ENCODE measurements at places on chromosomes 12 and 14.

DNA sequence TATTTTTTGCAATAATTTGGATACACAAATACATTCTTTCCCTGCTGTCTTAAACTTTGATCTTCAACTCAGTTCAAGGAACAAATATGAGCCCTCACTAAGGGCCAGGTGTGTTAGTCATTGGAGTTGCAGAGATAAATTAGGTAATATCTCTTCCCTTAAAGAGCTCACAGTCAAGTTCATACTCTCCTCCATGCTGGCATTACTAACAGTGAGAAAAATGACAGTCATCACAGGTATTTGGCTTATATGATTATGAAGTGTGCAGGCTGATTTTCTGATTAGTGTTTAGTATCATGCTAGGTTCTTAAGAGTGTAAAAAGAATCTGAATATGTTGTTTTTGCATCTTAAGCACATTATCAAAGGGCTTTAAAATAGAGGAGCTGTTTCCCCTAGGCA lies 594.7 kb downstream of the CCER1 start:
- no peak for DNase-seq

GRCh38 chr12:19236656-19237055 lies 107.1 kb downstream of the PLEKHA5 start:
- DNase-seq, result no peak

DNA sequence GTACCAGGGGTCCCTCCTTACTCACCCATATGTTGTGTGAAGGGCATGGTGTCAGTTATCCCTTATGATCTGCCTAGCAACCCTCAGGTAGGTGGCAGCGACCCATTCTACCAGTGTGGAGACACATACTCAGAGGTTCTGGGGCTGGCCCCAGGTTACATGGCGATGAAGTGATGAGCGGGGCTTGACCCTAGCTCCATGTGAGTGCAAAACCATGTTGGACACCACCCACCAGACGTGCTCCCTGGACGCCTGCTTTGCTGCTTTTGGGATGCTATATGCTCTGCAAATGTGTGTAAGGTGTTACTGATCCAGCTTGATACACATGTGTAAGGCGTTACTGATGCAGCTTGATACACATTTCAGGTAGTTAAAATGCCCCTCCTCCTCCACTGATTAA lies 33.3 kb downstream of the EP400 start:
- DNase-seq, result no peak

GRCh38 chr12:50073206-50073605 lies 11.9 kb upstream of the SMARCD1 start:
- no peak for DNase-seq

DNA sequence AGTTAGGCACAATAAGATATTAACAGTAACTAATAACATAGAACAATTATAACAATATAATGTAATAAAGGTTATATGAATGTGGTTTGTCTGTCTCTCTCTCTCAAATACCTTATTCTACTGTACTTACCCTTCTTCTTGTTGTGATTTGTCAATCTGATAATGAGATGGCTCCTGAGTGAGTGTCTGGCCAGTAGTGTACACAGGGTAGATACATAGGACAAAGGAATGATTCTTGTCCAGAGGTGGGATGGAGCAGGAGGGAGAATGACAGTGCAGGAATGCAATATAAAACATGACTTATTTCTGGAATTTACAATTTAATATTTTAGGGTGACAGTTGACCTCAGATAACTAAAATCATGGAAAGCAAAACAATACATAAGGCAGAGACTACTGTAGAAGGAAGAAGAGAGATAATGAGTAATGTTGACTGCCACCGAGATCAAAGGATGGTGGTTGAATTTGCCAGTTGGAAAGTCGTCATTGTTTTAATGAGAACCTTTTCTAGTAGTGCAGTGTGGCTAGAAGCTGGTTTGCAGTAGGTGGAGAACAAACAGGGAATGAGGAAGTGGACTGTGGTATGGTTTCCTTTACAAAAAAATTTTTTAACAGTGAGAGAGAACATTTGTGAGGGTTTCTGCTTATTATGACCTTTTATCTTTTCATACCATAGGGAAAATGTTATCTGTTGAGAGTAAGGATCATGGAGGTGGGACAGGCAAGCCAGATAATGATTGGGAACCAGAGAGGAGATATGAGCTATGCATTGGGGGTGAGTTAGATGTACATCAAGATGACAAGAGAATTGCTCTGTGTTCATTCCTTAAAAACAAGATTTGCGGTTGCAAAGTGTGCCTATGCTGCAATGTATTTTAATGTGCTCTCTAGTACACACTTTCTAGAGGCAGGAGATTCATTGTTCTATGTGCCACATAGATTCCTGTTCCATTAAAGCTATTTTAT lies 458.3 kb downstream of the BTG1 start:
- DNase-seq, result no peak

- no peak for DNase-seq
Observed at GRCh38 chr12:82858534-82858917, 171.8 kb downstream of the TMTC2 start.

- DNase-seq, result no peak
Observed at GRCh38 chr14:67675219-67675582, 769 bp upstream of the VTI1B start.

Data from CD4-positive, CD25-positive, alpha-beta regulatory T cell (primary cell).